ENCODE measurements at places on chromosomes 7 and 10.

DNA sequence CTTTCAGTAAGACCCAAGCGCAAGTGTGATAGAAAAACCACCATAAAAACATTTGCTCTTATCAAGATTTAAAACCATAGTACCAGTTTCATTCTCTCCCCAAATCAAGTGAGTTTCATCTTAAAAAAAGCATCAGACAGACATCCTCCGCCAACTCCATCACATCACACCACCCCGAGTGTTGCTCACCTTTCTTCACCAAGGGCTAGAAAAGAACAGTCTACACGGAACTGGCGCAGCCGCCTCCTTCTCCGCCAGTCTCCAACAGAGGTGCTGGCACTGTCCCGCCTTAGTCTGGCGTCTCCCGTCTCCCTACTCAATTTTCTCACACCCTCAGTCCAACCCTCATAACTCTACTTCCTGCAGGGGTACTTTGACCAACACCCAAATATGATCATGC, 46.9 kb upstream of the WIPI2 start:
- DNase-seq: peak; percentile 32

GRCh38 chr10:11242443-11243387, 225.0 kb downstream of the CELF2 start:
- peak; percentile 55 for DNase-seq

DNA sequence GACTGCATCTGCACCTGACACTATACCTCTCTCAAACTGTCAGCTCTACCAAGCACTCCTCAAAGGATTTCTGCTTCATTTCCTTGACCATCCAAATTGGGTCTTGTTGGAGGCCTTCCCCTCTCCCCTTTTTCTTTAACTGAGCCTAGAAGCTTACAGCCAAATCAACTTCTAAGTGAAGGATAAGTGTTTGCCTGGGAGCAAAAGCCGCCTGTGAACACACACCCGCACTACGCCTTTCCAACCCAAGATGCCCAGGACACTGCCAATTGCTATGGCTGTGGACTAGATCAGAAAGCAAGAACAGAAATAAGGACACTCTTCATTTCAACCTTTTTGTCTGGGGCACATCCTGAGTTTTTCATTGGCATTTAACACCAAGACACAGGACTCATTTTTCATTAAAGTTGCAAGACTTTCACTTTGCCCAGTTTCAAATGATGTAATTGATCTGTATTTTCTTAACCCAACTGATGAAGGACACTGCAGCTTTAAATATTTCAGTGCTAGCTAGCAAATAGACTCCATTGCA, 52.8 kb downstream of the CPEB3 start:
- no peak for DNase-seq

GRCh38 chr10:25689346-25690100, 244.5 kb upstream of the MYO3A start:
- DNase-seq: no peak

- no peak for DNase-seq
These were observed 653.2 kb downstream of the PARD3 start for GRCh38 chr10:34161777-34162370.

GRCh38 chr10:75096749-75097148, 14.7 kb upstream of the SAMD8 start:
- no peak for DNase-seq

GRCh38 chr10:44398747-44399658, 14.1 kb upstream of the CXCL12 start:
- no peak for DNase-seq

DNA sequence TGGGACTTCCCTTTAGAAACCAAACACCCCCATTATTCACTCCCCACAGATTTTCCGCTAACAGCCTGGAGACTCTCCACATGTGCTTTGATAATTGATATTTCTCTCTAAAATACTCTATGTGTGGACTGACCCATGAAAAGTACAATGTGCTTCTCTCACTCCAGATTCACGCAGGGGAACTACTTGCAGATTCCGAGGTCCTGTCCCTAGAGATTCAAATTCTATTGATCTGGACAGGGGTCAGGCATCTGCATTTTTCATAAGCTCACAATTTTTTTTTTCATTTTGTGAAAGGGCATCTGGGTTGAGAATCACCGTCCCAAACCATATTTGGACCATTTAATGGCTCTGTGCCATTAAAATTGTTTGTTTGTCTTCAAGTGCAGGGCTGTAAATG, 98.7 kb downstream of the CALCR start:
- DNase-seq: no peak

GRCh38 chr7:108205311-108205710, 75.2 kb upstream of the LAMB4 start:
- no peak for DNase-seq

GRCh38 chr10:96118604-96119450, 11.3 kb upstream of the ZNF518A start:
- DNase-seq: no peak

DNA sequence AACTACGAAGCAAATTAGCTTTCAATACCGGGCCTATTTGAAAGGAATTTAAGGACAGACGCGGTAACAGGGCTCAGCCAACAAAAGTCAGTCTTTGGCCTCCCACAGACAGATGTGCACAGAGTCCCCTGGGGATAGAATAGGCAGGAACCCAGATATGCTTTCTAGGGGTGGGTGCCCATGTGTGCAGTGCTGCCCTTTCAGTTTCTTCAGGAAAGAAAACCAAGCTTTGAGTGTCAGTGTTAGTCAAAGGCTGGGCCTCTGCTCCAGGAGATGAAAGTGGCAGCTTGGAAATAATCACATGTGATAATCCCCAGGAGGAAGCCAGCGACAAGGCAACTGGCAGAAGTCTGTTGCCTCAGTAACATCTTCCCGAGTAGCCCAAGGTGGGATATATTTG, 43.8 kb upstream of the CSTF2T start:
- DNase-seq: no peak

DNA sequence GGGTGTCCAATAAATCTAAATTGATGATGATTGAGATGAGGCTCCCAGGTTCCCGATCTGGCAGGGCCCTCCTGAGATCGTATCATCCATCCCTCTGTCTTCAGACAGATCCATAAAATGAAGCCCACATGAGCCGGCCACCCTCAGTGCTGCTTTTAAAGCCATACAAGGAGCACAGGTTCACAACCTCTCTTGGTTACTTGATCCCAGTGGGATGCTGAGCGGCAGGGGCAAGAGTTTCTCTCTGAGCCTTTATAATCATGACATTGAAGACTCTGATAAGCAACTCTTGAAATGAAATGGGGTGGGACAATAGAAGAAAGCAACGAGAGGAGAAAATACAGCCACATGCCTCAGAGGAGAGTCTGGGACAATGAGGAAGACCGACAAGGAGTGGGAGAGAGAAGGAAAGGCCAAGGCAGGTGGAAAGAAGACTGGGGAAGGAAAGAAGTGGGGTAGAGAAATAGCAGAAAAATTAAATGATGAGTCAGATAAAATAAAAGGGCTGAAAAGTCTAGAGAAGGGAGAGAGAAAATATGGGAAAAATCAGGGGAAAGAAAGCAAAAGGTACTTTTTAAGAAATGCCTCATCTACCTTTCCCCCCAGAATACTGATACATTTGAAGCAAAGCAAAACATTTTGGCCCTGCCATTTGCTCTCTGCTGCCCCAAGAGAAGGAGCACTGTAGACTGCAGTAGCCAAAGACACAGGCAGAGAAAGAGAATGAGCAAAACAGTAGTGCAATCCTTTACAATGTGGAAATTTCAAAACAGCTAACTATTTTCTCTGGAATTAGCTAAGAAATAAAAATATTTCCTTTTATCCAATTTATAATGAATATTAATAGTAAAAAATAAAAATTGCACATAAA, 14.6 kb downstream of the GBX1 start:
- no peak for DNase-seq

- DNase-seq: peak; percentile 56
These were observed 57.1 kb upstream of the IGFBP3 start for GRCh38 chr7:45978010-45978681.

DNA sequence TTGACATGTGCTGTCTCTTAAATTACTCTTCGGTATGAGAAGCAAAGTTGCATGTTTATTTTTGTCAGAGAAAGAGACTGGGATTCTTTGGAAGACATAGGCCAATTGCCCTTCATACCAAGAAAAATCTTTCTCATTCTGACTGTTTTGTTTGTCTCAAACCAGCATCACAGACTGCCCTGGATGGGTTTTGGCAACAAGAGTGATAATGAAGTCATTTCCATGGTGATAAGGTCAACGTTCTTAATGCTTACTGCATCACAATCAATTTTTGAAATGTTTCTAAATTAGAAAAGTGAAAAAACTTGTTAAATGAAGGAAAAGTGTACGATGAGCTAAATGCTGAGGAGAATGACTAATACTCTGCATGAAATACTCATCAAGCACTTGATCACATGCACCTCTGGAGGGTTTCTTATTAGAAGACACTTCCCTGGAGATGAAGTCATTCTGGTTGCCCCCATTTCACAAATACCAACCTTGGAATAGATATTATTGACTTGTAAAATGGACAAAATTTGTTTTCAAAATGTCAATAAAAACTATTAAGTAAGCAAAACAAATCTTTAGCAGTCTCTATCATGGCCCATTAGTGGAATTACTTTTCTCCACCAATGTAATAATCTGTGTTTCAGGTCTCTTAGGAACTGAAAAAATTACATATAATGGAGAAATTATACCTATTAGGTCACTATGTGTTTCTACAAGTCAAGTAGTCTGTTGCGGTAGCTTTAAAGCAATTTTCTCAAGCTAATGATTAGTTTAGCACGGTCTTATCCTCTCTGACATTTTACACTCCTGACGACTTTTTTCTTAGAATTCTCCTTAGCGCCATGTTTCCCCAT, 19.9 kb upstream of the SEC61G start:
- DNase-seq: no peak

- DNase-seq: no peak
These were observed at the start of gene DNAJC12 for GRCh38 chr10:67837541-67838314. DNAJC12 (minus strand) TSS chr10:67838188; CDS start chr10:67838011, 177 bp downstream.

GRCh38 chr7:132735476-132735875, 159.2 kb upstream of the PLXNA4 start:
- DNase-seq: no peak

- DNase-seq: no peak
These were observed 24.9 kb downstream of the MSRB2 start for GRCh38 chr10:23120001-23120934.

DNA sequence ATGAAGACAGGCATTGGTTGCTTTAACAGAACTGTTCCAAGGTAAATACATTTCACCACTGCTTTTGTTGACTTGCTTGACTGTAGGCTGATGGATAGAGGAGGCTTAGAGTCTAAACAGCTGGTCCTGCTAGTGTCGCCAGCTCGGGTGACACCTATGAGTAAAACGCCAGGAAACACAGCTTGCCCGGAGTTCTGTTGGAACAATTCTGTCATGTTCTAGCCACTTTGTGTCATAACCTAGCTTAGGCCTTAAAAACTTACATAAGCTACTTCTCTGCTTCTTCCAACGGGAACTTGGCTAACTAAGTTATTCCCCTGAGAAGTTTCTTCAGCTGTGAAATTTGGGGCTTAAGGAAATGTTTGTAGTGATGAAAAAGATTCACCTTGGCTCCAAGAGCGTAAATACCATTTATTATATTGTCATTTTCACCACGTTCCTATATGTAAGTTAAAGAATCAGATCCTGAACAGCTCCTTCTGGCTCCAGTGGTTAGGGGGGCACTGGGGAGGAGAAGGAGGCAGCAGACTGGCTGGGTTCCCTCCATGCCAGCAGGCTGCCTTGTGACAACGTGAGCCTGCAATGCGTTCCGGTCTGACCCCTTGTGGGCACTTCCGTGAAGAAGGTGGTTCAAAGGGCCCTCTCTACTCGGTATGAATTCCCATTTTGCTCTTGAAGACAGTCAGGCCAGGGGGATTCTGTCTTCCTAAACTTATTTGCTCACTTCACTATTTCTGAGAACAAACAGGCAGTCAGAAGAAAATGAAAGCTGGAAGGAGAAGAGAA, 253.2 kb downstream of the BMPER start:
- no peak for DNase-seq

GRCh38 chr7:4682621-4683042, 537 bp downstream of the FOXK1 start:
- DNase-seq: peak; percentile 60

- no peak for DNase-seq
These were observed 24.9 kb upstream of the FAM3C start for GRCh38 chr7:121420976-121421375.

GRCh38 chr10:74975758-74976157, 135.7 kb upstream of the SAMD8 start:
- DNase-seq: no peak

DNA sequence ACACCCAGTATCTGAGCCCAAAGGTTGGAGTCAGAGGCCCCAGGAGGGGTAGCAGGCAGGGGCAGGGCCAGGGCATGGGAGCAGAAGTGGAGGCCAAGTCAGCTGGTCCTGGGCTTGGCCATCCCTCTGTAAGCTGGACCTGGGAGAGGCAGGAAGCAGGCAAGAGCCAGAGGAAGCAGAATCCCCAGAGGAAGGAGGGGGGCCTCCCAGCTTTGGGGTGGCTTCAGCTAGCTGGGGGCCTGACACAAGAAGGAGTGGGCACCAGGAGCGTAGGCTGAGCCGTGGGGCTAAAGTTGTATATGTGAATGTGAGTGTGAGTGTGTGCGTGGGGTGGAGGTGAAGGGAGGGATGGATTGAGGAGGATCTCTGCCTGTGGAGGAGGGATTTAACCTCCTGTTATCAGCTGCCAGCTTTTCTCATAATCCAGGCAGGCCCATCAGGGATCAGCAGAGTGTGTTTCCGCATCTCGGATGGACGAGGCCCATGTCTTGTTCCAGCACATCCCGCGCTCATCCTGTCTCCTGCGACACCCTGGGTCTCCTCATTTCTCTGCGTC, 54.0 kb downstream of the NEURL1 start:
- DNase-seq: no peak

DNA sequence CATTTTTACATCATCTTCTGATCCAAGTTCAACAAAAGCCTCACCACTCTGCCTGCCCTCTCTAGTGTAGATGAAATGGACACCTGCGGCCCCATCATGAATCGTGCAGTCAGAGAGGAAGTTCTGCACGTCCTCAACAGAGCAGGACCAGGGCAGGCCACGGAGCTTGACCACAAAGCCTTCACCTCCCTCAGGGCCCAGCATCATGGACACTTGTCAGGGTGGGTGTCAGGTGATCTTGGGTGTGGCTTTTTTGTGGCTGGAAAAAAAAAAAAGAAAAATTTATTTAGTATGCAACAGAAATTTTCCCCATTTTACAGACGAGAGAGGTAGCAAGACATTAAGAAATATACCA, 16.2 kb downstream of the FXYD4 start:
- no peak for DNase-seq

Data from activated CD4-positive, alpha-beta memory T cell treated with anti-CD3 and anti-CD28 coated beads for 36 hours (primary cell).